Posterior cingulate gyrus (tissue), 11 donors: ENCODE measurements at places on chromosomes 5 and 9.

- DNase-seq = no peak
Observed at GRCh38 chr5:151676719-151677118, 10.0 kb downstream of the SPARC start.

GRCh38 chr5:155700333-155700732 is 626.6 kb upstream of the SGCD start:
- DNase-seq = no peak

DNA sequence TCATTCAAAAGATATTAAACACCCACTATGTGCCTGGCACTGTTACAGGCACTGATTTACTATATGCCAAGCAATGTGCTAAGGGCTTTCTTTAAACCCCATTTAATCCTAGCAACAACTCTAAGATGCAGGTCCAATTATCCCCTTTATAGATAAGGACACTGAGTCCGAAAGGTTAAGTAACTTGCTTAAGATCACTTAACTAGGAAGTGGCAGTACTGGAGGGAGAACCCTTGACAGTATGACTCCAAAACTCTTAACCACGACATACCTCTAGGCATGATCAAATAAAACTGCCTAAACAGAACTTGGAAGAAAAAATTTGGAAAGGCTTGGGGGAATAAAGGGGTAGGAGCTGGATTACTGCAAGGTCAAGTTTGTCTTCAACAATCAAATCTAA is 1.7 kb downstream of the RAB14 start:
- DNase-seq = no peak

GRCh38 chr5:95892784-95893354 is 68.8 kb downstream of the ELL2 start:
- DNase-seq = no peak

DNA sequence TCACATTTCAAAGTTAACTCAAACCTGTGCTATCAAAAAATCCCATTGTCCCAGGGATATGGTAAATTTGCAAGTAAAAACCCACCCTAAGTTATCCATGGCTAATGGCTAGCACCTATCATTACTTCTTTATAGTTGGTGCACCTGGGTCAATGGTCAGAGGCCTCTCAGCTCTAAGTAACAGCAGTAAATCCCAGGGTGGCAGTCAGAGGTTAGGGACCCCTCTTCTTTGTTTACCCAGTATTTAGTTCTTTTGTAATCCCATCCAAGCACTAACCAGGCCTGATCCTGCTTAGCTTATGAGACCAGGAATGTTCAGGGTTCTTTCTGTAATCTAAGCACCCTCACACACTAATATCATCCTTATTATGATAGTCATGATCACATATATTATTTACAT is 52.1 kb upstream of the WWC1 start:
- DNase-seq = no peak

- no peak for DNase-seq
Observed at GRCh38 chr5:151154931-151155774, 2.4 kb downstream of the ANXA6 start.

DNA sequence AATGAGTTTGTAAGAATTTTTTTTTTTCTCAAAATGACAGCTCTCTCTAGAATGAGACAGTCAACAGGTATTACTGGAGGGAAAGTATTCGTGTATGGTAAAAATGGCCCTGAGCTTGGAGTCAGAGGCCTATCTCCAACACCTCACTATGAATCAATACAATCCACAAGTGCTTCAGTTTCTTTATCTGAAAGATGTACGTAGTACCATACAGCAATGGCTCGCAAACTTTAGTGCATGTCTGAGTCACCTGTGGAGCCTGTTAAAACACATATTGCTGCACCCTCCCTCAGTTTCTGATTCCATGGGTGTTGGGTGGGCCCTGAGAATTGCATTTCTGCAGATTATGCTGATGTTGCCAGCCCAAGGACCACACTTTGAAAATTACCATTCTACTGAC is 44.6 kb downstream of the DMRT2 start:
- DNase-seq = no peak

- no peak for DNase-seq
Observed at GRCh38 chr5:76670508-76670907, 45.4 kb upstream of the F2R start.

- DNase-seq = no peak
Observed at GRCh38 chr5:94698197-94698596, 79.7 kb downstream of the SLF1 start.

DNA sequence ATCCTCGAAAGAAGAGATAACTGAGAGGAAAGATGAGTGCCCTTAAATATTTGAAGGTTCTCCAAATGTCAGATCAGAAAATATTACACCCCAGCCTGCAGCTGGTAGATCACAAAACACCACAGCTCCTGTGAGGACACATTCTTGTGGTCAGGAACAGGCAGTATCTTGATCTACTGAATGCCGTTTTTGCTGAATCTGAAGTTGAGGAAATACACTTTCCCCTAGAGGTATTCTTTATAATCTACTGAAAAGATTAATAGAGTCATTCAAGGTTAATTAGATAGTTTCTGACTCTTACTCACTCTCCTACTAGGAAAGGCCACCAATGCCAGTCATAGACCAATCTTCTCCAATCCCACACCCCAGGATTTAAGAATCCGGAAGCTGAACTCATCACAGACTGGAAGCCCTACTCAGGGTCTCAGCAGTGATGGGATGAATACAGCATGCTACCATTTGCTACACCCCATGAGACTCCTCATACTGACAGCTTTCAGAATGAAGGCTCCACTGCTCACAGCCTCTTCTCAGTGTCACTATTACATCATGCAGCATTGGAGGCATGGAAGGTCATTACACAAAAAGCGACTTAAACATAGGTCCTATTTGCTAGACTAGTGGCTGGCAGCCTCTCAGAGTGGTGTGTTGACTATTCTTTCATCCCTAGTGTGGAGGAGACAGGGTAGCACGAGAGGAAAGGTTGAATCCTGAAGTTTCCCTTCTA is 143.9 kb upstream of the SLC1A3 start:
- no peak for DNase-seq

GRCh38 chr9:121121582-121122087 is 46.9 kb downstream of the CNTRL start:
- peak; percentile 95 for DNase-seq

- no peak for DNase-seq
Observed at GRCh38 chr5:64836190-64836755, 67.5 kb downstream of the CWC27 start.

- peak; percentile 74 for DNase-seq
Observed at GRCh38 chr5:170791325-170791954, 7.9 kb downstream of the GABRP start.

GRCh38 chr9:122463828-122464632 is 13.7 kb downstream of the OR1J1 start:
- no peak for DNase-seq

DNA sequence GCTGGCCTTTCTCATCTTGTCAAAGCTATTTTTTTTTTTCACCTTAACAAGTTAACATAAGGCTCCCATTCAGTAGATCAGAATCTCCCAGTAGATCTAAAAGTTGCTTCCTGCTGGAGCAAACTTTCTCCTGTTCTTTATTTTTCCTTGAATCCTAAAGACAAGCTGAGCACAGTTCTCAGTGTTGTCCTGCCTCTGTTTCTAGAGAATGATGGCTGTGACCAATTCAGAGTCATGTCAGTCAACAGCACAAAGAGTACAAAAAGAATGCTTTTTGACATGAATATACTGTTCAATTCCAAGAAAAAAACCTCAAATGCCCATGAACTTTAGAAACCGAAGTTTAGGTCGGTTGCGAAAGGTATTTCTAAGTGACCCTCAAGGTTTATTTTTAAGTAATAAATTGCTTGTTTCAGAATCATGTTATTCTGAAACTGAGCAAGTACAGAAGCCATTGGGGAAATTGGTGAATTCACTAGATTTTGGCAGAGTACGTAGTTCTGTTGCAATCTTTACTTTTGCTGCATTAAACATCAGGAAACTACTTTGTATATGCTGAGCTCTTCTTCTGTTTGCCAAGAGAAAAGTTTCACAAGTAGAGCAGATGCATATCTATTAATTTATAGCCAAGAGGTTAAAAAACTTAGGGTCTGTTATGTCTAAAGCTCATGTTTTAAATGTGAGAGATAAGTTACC is 161.7 kb upstream of the RPS23 start:
- no peak for DNase-seq

DNA sequence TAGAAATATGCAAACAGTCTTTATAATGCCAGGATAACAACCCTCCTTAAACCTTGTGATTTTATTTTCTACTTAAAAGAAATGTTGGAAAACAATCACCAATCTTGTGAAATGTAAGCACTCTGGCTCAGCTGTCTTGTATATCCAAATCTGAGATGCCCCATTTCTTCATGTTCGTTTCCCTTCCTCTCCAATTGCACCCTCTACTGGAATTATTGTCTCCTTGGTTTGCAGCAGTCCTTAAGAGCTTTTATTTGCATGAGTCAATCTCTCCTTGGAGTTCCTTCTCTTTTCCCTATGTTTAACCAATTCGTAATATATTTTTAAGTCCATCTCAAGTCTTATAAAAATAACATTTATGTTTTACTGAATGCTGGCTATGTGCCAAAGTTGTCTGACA is 362.0 kb upstream of the CDH10 start:
- DNase-seq = no peak

DNA sequence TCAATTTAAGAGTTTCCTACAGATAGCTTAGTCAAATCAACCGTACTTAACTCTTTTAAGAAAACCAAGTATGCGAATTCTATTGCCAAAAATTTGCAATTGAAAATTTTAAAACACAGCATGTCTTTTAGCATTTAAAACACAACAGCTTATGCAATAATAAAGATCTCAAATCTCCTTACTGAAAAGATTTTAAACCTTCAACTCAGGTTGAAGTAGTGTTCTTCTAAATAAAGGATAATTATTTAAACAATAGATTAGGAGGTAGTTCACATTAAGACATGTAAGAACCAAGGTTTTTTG is 5.5 kb downstream of the NR3C1 start:
- DNase-seq = no peak

GRCh38 chr9:128845186-128845931 is 15.8 kb upstream of the SPOUT1 start:
- DNase-seq = peak; percentile 72

DNA sequence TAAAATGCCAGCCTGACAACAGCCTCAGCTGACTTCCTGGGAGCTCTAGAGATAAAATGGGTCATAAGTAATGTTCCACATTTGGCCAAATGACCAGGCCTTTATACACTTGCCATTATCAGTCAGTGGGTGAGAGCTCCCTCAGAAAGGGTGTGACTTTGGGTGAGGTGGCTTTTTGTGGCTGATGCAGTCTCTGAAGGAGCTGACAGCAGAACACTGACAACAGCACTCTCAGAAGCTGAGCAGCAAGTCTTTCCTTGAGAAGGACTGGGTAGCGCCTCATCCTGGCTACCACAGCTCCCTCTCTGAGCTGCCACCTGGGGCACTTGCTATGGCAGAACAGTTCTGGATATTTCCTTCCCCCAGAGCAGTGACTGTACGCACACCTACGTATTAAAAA is 22.0 kb upstream of the GNAQ start:
- DNase-seq = no peak

GRCh38 chr9:96022445-96023051 is 147.1 kb downstream of the ERCC6L2 start:
- DNase-seq = peak; percentile 37

DNA sequence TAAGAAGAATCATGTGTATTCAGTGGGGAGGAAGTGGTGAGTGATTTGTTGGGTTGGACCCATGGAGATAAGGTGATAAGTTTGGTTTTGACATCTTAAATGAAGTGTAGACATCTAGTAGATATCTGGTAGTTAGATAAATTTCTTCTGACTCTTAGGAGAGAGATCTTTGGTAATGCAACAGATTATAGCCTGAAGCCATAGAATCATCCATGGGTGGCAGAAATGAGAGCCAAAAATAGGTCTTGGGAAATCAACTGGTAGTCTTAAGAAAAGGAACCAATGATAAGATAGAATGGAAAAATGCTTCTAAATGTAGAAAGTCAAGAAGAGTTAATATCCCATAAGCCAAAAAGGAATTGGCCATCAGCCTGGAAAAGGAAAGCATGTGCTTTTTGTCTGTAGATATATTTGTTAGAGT is 532.7 kb upstream of the GRAMD2B start:
- DNase-seq = no peak

- no peak for DNase-seq
Observed at GRCh38 chr5:23440703-23441102, 66.7 kb upstream of the PRDM9 start.

DNA sequence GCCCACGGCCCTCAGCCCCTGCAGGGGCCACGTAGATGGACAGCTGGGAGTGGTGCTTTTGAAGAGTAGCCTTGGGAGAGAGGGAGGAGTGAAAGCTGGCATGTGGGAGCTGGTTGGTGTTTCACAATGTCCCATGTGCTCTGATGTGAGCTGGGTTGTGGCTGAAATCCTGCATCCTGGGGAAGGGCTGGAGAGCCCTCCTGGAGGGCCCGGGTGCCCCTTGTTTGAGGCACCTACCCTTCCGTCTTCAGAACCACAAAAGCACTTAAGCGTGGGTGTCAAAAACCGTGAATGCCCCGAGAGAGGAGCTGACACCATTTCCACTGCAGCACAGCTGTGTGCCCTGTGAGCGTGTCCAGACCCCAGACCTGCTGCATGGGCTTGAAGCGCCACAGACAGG is 199.1 kb upstream of the ZNF618 start:
- DNase-seq = no peak

- no peak for DNase-seq
Observed at GRCh38 chr5:75640395-75640794, 29.1 kb downstream of the ANKDD1B start.

DNA sequence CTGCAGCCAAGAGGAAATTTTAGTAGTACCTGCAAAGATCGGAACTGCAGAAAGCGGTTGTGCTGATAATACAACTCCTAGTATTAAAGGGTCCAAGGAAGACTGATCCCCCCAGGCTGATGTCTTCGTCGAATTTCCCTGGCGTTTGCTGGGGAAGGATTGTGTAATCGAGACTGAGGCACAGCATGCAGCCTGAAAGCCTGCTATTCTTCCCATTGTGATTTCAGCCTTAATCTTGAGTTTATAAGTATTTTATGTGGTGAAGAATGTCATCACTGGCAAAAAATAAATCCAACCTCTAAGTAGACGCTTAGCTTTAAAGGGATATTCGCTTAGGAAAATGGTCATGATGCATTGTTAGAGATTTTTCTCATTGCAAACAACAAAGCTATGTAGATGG is 21.3 kb upstream of the LMX1B start:
- DNase-seq = no peak

DNA sequence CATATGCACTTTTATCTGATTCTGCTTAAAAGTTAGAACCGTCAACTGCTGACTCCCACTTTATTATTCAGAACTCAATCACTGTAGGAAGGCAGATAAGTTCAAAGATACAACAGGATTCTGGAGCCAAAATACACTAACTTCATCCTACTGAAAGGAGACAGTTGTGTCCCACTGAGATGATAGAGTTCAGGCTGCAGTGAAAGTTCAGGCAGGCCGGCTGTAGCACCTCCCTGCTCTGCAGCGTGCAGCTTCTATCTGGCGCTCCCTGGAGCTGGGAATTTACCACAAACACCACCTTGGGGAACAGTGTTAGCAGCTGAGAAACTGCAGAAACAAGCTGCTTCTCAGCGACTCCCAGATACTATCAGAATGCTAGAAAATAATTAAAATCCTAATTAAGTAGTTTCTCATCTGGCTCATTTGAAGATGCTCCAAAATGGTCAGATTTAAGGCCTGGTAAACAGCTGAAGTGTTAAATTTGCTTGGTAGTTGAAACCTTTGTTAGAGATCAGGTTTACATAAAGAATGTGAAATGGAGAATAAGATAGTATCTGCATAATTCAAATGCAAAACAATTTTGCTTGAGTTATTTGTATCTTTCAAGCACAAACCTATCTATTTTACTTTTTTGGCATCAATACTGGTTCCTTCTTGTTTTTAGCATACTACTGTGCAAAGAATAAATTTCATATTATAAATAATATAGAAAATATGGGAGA is 52.3 kb upstream of the CNTLN start:
- no peak for DNase-seq
